T-helper 22 cell (primary cell): ENCODE measurements at places on chromosomes 2 and 18.

DNA sequence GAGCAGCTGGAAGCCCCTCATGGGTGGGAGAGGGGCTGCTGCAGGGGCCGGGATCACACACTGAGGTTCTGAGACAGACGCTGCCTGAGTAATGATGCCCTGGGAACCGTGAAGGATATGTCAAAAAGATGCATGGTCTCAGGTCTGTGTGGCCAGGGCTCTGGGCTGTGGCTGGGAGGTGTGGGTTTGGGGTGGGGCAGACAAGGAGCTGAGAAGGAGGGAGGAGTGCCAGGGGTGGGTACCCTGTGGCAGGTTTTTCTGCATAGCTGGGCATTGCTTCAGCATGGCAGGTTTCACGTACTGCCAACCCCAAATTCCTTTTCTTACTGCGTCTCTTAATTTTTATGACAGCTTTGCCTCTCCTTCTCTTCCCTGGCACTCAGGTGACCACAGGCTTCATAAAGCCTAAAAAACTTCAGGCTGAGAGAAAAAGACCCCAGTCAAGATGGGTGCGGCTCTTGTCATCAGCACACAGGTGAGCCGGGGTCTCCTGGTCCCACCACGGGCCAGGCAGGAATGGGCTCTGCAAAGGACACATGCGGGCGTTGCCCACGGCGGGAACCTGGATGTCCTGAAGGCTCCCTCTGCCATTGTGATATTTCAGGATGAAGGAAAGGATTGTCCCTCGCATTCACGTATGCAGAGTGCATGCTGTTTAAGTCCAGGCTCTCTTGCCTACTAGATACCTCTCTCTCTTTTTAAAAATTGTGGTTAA is 18.0 kb downstream of the MALL start:
- no peak for DNase-seq

DNA sequence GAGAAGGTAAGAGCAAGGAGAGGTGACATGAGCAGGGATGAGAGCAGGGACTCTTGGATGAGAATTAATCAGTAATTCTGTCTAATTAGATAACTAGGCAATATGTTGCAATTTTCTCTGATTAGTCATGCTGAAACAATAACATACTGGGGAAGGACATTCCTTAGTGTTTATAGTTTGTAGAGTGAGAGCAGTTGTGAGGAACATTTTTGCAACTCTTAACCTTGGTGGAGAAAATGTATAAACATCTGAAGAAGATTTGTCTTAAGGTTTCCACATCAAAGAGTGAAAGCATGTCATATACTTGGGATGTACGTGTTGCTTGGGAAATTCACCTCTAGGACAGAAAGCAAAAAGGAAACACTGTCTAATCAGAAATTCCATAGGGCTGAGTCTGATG is 955.4 kb upstream of the FANCL start:
- DNase-seq: no peak

DNA sequence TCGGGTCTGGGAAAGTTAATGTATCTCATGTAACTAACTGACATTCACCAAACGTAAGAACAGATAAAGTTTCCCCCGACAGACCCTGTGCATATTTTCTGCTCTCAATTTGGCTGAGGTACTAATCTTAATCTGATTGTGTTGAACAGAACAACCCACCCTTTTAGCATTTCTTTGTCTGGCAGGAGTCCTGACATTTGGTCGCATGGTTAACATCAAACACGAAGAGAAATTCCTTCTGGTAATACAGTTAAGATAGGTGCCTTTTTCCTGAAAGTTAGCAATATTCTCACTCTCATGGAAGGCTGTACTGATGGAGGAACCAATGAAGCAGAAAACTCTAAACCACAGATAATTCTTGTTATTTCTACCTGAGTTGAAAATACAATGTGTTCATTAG is 520.8 kb downstream of the PARD3B start:
- no peak for DNase-seq

GRCh38 chr18:57627488-57627887 is 5.9 kb upstream of the NARS1 start:
- DNase-seq: no peak

DNA sequence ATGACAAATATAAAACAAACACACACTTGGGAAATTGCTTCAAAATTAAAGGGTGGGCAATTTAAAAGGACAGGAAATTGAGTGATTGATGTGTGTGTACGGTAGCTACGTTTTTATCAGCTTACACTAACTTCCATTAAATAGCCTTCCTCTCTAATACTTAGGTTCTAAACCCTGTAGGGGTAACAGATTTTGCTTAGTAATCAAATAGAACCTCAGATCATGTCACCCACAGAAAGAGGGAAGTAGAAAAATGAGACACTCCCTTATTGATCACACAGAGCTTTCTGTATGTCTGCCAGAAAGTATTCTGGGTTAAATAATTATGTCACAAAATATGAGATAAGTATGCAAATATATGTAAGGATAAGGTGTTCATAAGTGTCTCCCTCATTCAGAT is 93.3 kb downstream of the ICA1L start:
- no peak for DNase-seq

DNA sequence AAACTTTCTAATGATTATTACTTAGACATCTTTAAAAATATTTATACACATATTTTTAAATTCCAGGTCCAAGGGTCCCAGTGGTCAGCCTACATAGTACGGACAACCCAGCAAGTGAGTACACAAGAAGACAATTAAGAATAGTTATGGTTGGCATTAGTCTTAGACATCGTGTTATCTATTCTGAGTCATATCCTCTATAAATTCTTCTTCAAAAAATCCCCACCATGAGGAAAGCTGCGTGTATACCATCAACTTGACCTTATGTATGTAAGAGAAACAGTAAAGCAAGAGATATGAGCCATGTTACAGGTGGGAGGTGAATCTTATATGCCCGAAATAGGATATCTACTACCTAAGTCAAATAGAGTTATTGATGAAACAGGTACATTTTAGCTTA is 1339.8 kb downstream of the DPP10 start:
- DNase-seq: no peak

DNA sequence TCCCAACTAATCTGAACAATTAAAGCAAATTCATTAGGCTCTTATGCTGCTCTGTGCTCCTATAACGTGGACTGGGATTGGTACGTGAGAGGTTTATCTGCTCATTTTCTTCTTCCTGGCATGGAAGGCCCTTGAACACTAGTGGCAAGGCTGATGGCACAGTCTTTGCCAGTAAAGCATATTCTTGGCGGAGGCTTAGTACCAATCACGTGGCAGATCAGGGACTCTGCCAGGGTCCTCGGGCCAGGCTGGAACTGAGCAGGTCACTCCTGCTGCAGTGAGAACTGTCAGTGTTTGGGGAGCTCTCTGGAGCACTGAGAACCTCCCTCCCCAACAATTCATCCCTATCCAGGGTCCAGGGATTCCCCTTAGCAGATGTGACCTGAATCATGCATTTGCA is 3.7 kb upstream of the ALPK2 start:
- no peak for DNase-seq

- no peak for DNase-seq
Observed at GRCh38 chr2:39511219-39511604, 74.1 kb upstream of the MAP4K3 start.

GRCh38 chr2:241381872-241382271 is 25.8 kb downstream of the FARP2 start:
- no peak for DNase-seq

- peak; percentile 13 for DNase-seq
Observed at GRCh38 chr2:39437522-39438296, 624 bp upstream of the MAP4K3 start.

- no peak for DNase-seq
Observed at GRCh38 chr2:54872780-54873179, 149.3 kb downstream of the EML6 start.

GRCh38 chr2:234812851-234813250 is 139.0 kb upstream of the SH3BP4 start:
- no peak for DNase-seq

- DNase-seq: no peak
Observed at GRCh38 chr2:159266554-159266953, 19.9 kb downstream of the WDSUB1 start.

GRCh38 chr18:10401930-10402329 is 52.5 kb upstream of the APCDD1 start:
- no peak for DNase-seq

- no peak for DNase-seq
Observed at GRCh38 chr2:37873229-37873628, 51.9 kb upstream of the RMDN2 start.

DNA sequence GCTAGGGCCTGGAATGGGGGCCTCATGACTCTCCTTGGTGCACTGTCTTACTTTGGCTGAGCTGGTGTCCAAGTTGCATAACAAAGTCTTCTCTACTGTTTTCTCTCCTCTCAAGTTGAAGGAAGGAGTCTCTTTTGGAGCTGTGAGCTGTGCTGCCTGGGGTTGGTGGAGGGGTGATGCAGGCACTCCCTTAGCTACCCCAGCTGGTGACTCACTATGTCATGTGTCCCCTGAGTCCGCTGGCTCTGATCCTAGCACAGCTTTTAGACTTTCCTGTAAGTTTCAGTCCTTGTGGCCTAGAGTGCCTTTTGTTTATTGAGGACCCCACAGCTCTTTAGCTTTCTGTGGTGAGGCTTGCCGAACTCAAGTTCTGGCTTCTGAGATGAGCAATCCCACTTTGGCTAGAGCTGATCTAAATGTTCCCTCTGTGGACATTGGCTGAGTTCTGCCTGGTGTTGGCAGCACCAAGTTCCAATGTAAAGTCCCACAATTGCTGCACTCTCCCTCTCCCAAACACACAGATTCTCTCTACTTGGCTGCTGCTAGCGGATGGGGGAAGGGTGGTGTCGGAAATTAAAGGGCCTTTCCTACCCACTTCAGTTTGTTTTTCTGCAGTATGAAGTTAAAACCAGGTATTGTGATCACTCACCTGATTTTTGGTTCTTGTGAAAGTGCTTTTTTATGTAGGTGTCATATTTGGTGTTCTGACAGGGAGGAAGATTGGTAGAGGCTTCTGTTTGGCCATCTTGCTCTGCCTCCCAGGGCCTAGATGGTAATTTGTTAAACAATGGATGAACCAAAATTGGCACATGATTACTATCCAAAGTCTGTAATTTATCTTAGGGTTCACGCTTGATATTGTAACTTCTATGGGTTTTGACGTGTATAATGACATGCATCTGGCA is 83.2 kb downstream of the COMMD1 start:
- no peak for DNase-seq

GRCh38 chr2:26969077-26969844 is 1.2 kb upstream of the MAPRE3 start:
- no peak for DNase-seq

GRCh38 chr2:97355887-97356286 is 233.8 kb downstream of the ANKRD36B start:
- DNase-seq: no peak

GRCh38 chr2:102204638-102205037 is 17.8 kb downstream of the IL1RL2 start:
- DNase-seq: no peak

DNA sequence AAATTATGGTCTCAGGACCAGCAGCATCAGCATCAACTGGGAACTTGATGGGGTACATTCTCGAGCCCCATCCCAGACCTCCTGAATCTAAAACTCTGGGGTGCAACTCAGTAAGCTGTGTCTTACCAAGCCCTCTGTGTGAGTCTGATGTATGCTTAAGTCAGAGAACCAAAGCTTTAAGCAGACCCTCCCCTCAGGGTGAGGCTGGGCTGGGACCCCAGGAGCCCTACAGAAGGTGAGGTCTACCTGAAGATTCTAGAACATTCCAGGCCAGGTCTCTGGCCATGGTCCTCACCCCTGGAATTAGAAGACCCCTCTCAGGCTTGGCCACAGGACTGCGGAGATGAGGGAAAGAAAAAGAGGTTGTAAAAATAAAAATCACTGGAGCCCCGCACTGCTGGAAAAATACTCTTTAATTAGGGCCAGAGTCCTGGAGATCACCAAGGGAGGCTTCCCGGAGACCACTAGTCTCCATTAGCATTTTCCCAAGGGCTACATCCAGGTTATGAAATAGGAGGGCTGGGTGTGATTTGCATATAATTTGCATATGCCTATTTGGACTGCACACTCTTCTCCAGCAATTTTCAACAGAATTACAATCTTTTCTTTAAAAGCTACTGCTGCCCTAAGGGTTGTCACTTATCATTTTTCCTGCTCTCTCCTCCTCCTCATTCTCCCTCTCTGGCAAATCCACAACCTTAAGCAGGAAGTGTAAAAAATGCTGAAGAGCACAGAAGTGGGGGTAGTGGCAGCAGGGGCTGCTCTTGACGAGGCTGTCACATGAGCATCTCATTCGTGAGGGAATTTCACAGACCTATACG is 100.2 kb downstream of the ZBTB7C start:
- no peak for DNase-seq

DNA sequence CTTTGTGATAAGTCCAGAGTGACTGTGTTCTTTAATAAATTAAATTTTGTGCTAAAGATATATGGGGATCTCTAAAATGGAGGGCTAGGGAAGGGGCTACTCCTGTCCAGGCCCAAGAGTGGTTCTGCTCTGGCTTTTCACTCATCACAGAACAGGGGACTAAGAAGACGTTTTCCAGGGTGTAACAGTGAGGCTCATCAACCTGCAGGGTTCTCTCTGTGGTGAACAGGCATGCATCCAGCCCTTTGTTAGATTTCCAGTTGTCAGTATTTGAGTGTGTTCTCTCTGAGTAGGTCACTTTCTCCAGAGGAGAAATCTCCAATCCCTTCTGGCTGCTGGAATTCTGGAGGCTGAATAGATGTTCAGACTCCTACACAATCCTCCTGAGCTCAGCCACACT is 408.9 kb downstream of the PLCL1 start:
- DNase-seq: no peak

DNA sequence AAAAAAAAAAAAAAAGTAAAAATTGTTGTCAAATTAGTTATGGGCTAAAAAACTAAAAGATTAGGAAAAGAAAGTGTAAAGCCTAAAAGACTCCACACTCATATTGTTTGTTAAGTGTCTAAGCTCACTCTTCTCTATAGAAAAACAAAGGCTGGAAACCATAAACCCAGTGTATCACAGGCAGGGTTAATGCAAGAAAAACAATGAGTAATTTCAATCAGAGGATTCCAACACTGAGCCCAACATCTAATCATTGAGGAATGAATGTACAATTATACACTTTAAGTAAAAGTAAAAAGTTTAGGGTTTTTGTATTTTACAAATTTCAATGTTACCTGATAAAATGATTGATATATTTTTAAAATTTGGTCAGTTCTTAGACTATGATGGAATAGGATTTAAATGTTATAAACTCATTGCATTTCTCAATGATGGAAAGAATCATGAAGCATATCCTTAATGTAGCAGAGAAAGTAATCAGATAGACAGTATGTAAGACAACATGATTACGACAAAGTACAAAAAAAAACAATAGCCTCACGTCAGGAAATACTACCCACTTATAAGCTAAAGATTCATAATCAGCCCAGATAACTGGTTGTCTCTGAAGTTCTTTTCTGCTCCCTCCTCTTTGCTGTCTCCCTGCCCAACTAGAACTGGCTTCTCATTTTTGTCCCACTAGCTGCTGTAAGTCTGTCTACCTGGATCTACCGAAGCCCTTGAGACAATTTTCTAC is 44.5 kb upstream of the SP3 start:
- no peak for DNase-seq

- no peak for DNase-seq
Observed at GRCh38 chr2:40281021-40281940, 170.6 kb downstream of the SLC8A1 start.

DNA sequence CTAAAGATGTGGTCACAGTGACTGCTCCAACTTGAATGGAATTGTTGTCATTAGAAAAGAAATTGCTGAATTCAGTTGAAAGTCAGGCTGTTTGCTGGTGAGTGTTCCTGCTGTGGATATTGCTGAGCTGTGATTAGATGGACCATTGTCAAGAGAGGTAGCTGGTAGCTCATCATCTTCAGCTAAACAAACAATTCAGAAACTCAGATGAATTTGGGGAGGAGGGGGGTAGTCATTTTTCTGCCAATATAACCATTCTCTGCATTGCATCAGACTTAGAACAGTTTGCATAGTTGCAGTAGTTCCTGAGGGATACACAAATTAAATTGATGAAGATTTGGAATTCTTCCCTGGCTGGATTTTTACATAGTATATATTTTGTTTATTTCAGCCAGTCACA is 108.3 kb downstream of the MTCL1 start:
- DNase-seq: no peak
